Nucleus accumbens (tissue), 56 donors: ENCODE measurements at places on chromosomes 3 and 15.

- no peak for DNase-seq
These were observed 59.7 kb downstream of the NOX5 start for GRCh38 chr15:69074001-69074842.

DNA sequence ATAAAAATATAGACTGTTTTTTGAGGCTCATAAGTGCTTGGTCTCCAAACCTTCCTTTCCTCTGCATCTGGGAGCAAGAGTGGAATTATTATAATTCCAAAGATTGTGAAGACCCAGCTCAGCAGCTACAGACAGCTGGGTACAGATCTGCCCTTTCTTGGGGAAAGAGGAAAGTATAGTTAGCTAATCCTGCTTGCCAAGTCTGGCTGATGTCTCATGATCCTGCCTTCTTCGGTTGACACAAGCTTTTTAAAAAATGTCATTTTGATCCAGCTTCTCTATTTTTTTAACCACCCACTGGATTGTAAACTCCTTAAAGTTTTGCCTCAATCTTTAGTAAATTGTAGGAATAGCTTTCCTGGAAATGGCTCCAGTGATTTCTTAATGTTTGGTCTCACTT is 181.1 kb downstream of the LRTM1 start:
- no peak for DNase-seq

- DNase-seq, result no peak
These were observed 95.4 kb downstream of the CACNA1D start for GRCh38 chr3:53589806-53590205.

GRCh38 chr15:78880242-78880533 is 7.5 kb downstream of the MORF4L1 start:
- DNase-seq, result no peak

GRCh38 chr15:39255760-39256159 is 325.1 kb upstream of the THBS1 start:
- DNase-seq, result no peak

GRCh38 chr3:187586226-187586625 is 84.0 kb downstream of the SST start:
- DNase-seq, result no peak

DNA sequence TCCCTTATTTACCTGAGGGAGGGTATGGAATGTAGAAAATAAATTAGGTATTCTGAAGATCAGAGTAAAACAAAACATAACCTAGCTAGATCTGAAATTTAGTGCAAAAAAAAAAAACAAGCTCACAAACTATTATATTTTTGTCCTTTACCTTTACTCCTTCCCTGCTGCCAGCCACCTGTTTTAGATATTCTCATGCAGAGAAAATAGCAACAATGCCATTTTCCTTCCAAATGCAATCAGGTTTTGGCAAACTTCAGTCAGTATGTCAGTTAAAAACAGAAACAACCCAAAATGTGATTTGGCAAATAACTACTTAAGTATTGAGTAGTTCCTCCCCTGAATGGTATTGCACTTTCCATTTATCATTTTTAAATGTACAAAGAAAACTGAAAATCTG is 35.8 kb downstream of the PEAK1 start:
- DNase-seq, result no peak

- DNase-seq, result no peak
These were observed 256.6 kb upstream of the ROPN1 start for GRCh38 chr3:124248471-124249028.

GRCh38 chr3:52205727-52206372 is 7.9 kb downstream of the ALAS1 start:
- no peak for DNase-seq

GRCh38 chr15:27414168-27414870 is 443.3 kb downstream of the GABRG3 start:
- no peak for DNase-seq

- no peak for DNase-seq
These were observed 51.5 kb downstream of the BFSP2 start for GRCh38 chr3:133451309-133451708.

- DNase-seq, result no peak
These were observed 316.7 kb downstream of the CHL1 start for GRCh38 chr3:513301-513700.

- DNase-seq, result no peak
These were observed 7.9 kb downstream of the CCDC71 start for GRCh38 chr3:49158103-49158709.

- no peak for DNase-seq
These were observed 142.4 kb downstream of the TIGIT start for GRCh38 chr3:114436182-114436581.

DNA sequence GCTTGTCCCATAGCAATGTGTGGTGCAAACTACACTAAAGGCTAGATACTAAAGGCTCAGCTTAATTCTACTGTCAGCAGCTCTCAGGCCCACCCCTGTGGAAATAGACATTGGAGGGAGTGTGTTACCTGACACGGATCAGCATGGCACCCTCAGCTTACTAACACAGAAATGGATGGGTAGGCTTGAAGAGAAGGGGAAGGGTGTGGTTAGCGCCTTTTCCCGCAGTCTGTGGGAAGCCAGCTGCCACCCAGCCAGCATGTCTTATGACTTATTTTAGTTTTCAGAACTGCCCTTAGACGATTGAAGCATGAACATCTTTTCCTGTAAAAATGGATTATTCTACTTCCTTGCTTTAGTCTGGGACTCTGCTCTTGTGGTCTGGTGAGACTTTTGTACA is 25.8 kb upstream of the ADPGK start:
- no peak for DNase-seq

DNA sequence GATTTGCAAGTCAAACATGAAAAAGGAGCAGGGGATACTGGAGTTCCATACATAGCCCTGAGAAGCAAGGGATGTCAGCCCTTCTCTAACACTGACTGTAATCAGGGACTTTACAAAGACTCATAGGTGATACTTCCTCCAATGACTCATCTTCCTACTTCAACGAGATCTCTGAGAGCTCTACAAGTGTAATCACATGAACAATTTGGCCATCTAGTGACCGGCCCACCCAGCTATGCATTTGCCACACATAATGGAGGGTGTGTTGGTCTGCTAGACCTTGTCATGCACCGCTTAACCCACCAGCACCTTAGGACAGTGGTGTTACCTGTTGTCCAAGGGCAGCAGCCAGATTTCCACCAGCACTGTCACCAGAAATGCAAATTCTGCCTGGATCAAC is 75.3 kb downstream of the NCEH1 start:
- no peak for DNase-seq

- no peak for DNase-seq
These were observed 154.2 kb downstream of the TIGIT start for GRCh38 chr3:114447950-114448479.

DNA sequence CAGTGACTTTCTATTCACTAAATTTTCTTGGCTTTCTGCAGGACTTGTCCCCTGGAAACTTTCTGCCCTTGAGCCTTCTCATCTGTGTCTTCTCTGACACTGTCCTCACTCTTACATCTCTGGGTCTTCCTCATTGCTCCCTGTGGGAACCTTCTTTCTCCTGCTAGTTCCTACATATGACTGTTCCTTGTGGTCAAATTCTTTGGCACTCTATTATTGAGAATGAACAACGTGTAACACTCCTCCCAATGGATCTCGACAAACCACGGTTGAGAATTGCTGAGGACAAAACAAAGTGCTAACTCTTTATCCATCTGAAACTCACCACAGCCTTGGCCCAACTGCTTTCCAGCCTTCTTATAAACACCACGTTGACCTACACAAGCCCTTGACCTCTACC is 3.5 kb upstream of the FAM81A start:
- no peak for DNase-seq

DNA sequence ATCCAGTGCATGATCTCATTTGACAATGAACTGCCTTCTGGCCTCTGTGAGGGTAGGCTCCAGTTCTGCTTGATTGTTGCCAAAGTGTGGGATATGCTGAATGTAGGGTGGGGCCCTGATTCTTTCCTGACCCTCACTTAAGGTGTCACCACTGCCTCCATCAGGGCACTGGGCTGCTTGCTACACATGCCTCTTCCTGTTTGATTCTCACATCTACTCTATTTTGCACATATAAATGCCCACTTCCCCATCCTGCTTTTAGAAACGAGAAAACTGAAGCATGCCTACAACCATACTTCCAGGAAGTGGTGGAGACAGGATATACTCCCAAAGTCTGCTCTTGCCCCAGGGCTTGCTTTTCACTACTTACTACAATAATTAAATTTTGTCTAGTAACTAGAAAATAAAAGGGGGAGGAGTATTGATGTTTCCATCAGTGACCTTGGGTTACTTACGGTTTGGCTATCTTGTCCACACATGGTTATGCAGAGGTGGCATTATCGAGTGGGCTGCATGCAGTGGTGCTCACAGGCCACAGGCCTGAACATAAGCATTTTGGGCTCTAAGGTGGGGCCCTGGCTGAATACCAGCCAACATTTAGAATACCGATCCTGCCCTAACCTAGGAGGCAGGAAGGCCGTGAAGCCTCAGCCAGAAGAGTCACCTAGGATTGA is 6.7 kb downstream of the ZDHHC3 start:
- DNase-seq, result no peak

GRCh38 chr3:65732051-65732935 is 306.4 kb downstream of the MAGI1 start:
- DNase-seq, result no peak

GRCh38 chr15:44137750-44138149 is 57.3 kb downstream of the FRMD5 start:
- no peak for DNase-seq

GRCh38 chr3:120615847-120616609 is 19.9 kb downstream of the NDUFB4 start:
- DNase-seq, result peak; percentile 57

DNA sequence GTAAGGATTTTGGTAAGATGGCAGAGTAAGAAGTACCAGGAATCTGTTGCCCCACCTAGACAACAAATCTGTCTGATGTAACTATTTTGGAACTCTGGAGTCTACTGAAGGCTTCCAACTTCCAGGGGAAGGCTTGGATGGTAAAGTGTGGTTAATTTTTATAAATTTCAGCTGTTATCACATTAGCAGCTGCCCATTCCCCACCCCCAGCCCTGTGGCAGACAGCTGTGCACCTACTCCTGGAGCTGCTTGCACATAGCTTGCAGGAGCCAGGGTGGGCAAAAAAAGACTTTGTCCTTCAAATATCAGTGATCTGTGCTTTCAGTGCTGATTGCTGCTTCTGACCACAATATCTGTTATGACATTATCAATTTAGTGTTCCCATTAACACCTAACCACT is 47.4 kb downstream of the FRMD5 start:
- no peak for DNase-seq

GRCh38 chr15:70060993-70061305 is 36.8 kb downstream of the TLE3 start:
- no peak for DNase-seq

DNA sequence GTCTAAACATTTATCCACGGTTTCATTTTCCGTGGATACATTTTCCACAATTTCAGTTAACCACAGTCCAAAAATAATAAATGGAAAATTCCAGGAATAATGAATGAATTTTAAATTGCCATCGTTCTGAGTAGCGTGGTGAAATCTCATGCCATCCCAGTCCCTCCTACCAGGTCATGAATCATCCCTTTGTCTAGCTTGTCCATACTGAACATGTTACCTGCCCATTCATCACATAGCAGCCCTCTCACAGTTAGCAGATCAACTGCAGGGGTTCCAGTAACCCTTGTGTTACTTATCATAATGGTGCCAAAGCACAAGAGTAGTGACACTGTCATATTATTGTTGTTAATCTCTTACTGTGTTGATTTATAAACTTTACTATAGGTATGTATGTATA is 124.5 kb downstream of the GSK3B start:
- DNase-seq, result no peak

GRCh38 chr15:59991834-59992233 is 12.3 kb upstream of the FOXB1 start:
- no peak for DNase-seq

DNA sequence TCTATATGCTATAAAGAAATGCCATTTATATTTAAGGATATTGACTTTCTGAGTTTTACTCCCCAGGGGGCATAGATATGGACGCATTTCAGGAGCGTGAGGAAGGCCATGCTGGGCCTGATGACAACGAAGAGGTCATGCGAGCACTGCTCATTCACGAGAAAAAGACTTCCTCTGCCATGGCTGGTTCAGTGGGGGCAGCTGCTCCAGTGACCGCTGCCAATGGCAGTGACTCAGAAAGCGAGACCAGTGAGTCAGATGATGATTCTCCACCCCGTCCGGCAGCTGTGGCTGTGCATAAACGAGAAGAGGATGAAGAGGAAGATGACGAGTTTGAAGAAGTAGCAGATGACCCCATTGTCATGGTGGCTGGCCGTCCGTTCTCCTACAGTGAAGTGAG is 38.4 kb downstream of the GTF2E1 start:
- no peak for DNase-seq

GRCh38 chr3:51896607-51897305 is 6.4 kb downstream of the IQCF1 start:
- DNase-seq, result no peak

GRCh38 chr15:87828608-87829007 is 427.9 kb downstream of the NTRK3 start:
- no peak for DNase-seq

DNA sequence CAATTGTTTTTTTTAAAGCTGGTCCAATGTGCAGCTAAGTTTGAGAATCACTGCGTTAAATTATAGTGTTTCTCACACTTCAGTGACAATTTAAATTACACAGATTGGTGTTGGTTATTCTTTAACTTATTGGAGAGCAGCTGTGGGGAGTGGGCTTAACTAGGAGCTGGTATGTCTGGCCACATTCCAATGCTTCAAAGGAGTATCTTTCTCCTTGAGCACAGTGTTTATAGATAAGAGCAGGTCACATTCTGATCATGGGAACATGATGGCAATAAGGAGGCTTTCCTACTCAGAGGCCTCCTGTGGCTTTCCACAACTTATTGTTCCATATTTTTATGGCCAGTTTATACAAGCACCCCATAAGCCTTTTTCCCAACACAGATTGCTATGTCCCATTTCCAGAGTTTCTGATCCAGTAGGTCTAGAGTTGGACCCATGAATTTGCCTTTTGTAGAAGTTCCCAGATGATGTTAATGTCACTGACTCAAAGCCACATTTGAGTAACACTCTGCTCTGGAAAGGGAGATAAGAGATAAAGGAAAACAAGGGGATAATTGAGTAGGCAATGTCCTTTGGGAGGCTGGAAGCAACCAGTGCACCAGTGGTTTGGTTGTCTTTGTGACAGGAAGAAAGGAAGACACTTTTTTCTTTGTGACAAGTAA is 33.0 kb upstream of the PLSCR4 start:
- DNase-seq, result no peak

GRCh38 chr3:133925960-133926735 is 30.5 kb upstream of the RAB6B start:
- DNase-seq, result no peak

DNA sequence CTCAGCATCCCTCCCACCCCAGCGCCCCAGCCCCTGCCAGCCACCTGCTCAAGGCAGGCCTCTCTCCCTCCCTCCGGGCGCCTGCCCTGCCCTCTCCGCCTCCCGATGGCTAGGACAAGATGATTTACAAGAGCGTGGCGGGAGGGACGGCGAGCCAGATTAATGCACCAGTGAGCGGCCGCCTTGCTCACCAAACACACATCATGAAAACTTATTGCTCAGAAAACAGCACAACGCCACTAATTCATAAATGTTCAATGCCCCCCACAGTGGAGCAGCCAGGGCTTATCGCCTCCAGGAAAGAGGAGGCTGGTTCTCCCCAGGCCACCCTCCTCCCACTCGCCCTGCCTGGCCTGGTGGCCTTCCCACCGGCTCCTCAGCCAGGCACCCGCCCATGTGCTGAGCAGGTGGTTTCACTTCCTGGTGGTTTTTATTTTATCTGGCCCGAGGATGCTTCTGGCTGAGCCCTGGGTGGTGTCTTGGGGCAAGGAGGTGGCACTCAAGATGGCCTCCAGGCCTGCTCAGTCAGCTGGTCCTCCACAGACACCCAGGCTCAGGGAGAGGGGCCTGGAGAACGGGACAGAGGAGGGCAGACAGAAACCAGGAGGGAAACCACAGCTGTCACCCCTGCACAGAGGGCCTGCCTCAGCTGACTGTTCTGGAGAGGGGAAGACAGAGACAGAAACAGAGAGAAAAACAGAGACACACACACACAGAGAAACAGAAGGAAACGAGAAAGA is 284.9 kb downstream of the UACA start:
- DNase-seq, result no peak
